ENCODE measurements at places on chromosomes 3 and 15.

GRCh38 chr15:60464836-60465630 is 13.9 kb downstream of the ICE2 start:
- no peak for DNase-seq

GRCh38 chr3:13492976-13493866 is 13.1 kb downstream of the HDAC11 start:
- no peak for DNase-seq

GRCh38 chr3:113113361-113113760 is 98.0 kb upstream of the BOC start:
- no peak for DNase-seq

GRCh38 chr3:65883613-65884012 is 155.1 kb downstream of the MAGI1 start:
- DNase-seq: peak; percentile 35

DNA sequence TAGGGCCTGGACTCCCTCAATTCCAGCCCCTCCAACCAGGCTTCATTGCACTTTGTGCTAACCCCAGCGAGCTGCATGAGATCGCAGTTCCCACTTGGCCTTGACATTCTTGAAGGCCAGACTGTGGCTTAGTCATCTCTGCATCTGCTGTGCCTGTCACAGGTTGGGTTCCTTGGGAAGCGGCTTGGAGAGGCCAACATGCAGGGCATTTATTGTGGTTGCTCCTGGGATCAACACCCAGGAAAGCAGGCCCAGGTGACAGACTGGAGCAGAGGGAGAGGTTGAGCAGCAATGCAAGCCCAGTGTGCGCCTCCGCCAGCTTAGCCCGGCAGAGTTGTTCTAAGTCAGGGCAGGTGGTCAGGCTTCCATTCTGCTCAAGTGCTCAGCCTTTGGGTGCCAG is 10.5 kb downstream of the ABCF3 start:
- DNase-seq: no peak

- no peak for DNase-seq
Measured at GRCh38 chr3:39128951-39129350, 21.5 kb downstream of the TTC21A start.

DNA sequence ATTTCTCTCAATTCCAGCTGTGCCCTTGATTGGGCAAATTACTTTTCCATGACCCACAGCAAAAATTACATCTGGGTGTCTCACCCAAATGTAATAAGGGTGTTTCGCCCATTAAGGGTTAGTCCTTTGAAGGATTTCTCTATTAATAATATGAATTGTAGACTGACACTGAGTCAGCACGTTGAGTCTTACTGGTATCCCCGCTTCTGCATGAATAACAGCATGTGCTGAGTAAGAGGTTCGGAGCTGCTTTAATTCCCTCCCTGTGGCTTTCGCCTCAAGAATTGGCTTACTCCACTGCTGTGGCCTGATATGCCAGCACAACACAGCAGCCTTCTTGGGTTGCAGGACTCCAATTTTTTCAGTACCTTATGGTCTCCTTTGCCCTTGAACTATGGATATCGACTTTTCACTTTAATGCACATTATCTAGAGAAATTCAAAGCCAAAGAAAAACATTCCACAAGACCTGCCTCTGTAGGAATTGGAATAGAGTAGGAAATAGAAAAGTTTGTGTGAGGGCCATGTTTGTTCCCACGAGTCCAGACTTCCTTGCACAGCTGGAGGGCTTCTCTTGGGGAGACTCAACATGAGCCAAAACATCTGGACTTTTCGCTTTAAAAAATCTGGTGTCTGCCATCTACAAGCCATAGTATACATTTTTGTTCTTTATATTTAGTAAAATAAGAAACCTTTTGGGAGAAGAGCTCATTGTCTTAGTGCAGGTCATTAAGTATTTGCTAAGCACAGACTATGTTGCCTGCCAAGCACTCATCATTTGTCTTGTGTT is 20.7 kb upstream of the ERC2 start:
- DNase-seq: no peak

GRCh38 chr3:153029350-153029749 is 132.7 kb upstream of the RAP2B start:
- no peak for DNase-seq

DNA sequence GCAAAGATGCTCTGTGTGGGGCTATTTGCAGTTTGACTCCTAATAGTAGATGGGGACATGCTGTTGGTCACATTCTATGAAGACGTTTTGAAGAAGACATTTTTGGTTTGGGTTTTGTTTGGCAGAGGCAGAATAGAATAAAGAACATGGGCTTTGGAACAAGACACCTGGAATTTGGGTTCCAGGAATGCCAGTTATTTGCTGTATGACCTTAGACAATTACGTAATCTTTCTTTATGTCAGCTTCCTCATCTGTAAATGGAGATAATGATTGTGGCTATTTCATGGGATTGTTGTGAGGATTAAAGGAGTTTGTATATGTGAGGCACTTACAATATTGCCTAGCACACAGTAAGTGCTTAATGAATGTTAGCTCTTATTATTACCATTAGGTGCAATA is 91.6 kb downstream of the MESD start:
- no peak for DNase-seq

DNA sequence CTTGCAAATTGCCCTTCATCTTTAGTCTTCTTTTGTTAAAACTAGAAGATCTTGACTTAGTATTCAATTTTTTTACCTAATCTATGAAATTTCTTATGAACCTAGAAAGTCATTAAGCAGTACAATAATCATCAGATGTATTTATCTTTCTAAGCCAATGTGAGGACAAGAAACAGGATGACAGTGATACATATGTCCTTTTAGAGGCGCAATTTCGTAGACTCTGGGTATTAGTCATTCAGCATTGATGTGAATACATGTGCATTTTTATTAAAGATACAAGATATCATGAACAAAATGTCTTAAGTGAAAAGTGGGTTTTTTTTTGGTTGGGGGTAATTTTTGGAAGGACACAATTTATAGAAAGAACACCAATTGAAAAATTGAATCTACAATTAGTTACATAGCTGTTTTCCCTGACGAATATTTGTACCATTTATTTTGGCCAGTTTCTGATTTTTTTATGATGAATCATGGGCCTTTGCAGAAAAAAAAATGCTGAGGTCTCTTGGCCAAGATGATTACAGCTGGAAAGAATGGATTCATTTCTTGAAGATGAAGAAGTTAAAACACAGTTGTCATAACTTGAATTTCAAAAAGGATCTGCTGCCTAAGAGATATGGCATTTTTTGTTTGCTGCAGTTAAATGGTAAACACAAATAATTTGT is 48.9 kb upstream of the AGTR1 start:
- DNase-seq: no peak

DNA sequence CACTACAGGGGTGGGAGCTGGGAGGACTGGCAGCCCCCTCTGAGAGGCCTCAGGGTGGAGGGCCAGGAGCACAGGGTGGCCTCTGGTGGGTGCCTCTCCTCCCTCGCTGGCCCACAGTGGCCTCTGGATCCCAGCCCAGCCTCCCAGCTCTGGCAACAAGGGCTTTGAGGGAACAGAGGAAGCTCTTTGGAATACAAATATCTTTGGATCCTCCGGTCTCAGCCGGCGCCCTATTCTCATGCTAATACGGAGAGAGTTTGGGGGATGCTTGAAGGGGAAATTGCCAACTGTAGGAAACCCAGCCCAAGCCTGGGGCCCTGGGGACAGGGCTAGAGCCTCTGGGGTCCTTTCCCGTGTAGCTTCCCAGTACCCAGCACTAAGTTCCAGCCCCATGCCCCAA is 33.4 kb upstream of the INSYN1 start:
- DNase-seq: peak; percentile 23

- DNase-seq: no peak
Measured at GRCh38 chr3:179181993-179182551, 33.9 kb downstream of the PIK3CA start.

DNA sequence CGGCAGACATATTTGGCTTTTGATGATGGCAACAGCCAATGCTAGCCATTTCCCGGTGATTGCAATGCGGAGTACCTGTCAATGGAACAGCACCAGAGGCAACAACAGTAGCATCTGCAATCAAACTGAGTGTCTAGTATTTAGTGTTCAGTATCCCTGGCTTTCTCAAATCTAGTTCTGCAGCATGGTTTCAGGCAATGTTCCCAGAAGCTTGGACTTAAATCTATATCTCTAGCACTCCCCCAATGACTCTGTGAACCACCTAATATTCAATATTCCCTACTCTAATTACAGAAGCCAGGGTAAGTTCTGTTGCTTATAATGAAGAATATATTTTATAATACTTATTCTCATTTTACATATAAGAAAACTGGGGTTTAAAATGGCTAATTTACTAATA is 48.2 kb downstream of the TBL1XR1 start:
- DNase-seq: no peak

DNA sequence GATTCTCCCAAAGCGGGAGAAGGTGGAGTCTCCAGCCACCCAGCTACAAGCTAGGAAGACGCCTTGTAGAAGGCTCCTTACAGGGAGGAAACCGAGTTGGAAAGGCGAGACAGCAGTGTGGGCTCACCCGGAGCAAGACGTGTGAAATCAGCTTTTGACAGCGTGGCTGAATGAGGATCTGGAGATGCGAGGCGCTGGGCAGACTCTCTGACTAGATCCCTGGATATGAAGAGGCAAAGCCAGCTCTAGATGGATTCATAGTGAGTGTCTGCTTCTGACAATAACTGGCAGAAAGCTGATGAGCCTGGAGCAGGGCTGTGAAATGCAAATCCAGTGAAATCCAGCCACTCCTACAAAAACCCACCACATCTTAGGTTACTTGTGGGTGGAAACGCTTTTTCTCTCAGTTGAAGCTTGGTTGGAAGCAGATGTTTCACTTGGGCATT is 41.0 kb downstream of the GOLGA6A start:
- no peak for DNase-seq

DNA sequence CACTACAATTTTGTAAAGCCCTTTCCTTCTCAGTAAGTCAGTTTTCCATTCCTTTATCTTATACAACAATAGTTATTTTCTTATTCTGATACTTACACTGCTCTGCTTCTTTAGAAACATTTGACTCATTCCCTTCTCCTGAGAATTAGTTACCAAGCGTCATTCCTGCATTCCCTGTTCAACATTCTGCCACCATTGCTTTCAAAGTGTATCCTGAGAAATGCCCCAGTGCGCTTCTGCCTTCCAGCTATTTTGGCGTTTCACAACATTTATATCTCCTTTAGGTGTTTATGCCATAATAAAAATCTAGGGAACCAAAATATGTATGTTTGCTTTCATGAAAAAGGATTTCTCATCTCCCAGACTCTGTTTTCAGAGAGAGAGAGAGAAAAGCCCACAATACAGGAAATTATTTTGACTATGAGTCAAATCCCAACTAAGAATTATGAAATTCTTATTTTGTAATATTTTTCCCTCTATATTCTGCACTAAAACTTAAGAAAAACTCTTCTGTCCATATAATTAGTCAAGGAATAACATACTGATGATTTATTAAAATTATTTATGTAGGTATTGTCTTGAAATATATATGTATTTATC is 118.2 kb upstream of the RAP2B start:
- DNase-seq: no peak

GRCh38 chr3:195172039-195172684 is 98.8 kb downstream of the XXYLT1 start:
- DNase-seq: no peak

GRCh38 chr3:159881208-159881607 is 107.4 kb upstream of the IL12A start:
- DNase-seq: no peak

- DNase-seq: peak; percentile 67
Measured at GRCh38 chr3:150083655-150084042, 113.0 kb upstream of the PFN2 start.

DNA sequence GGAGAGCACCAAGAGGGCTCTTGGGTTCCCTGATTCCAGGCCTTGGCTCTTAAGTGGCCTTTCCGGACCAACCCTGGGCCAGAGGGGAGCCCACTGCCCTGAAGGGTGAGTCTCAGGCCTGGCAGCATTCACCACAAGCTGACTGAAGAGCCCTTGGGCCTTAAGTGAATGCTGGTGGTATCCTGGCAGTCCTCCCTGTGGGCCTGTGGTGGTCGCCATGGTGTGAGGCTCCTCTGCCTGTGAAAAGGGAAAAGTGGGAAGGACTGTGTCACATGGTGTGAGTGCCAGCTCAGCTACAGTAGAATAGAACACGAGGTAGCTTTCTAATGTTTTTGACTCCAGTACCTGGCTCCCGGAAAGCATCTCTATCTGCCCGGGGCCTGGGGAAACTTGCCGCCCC is 15.3 kb downstream of the CHDH start:
- DNase-seq: no peak

- DNase-seq: no peak
Measured at GRCh38 chr3:167711439-167711838, 23.3 kb downstream of the PDCD10 start.

DNA sequence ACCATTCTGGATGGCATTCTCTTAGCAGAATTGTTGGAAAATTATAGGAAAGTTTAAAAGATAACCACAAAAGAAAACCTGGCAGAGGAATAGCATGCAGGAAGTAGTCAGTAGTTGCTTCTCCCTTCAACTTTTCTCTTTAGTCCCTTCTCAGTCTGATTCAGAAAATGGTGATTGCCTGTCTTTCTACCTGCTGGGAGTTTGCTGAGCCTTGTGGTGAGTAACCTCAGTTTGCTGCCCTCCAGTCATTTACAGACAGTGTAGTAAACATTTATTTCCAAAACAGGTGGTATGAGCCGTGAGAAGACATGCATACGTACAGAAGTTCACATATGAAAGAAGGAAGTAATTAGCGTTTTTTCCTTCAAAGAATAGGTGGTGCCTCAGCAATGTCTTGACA is 224.7 kb upstream of the POU1F1 start:
- DNase-seq: no peak

GRCh38 chr3:172520301-172520831 is 2.9 kb downstream of the TNFSF10 start:
- no peak for DNase-seq

DNA sequence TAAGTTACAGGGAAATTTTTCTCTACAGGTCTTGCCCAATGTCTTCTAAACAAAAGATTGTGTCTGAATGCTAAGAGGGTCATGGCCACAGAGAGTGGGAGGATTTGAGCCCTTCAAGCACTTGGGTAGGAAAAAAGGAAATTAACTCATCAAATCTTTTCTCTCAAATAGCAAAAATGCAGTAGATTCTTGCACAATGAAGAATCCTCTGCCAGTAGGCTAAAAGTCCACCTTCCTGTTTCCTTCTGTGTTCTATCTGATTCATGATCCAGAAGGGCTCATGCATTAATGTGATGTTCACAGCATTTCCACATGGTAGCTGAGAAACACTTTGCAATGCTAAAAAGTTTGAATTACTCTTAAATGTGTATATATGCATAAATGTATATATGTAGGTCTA is 177.1 kb downstream of the CD47 start:
- no peak for DNase-seq

DNA sequence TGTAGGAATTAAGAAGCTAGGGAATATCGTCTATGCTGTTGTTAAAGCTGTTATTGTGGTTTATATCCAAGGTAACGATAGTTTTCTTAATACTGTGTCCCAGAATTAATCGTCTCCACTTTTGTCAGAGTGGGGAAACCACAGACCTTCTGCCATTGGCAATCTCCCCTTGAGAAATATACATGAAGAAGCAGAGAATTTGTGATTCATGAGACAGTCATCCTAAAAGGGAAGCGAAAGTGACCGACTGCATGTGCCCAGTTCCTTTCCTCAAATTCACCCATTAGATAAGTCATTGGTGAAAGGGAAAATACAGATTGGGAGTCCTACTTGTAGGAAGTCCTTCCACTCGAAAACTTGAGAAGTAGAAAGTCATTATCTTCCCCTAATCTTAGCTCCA is 26.6 kb downstream of the DIPK2A start:
- no peak for DNase-seq

Data from NCI-H1092 treated with DMSO at 0.1 percent for 48 hours (cell line).